ENCODE measurements at places on chromosomes 16 and 17.
A peak's percentile ranks its signal among the peaks of the same experiment; 100 is the strongest.

- no peak for DNase-seq
Observed at GRCh38 chr17:6186998-6187397, 116.8 kb downstream of the WSCD1 start.

DNA sequence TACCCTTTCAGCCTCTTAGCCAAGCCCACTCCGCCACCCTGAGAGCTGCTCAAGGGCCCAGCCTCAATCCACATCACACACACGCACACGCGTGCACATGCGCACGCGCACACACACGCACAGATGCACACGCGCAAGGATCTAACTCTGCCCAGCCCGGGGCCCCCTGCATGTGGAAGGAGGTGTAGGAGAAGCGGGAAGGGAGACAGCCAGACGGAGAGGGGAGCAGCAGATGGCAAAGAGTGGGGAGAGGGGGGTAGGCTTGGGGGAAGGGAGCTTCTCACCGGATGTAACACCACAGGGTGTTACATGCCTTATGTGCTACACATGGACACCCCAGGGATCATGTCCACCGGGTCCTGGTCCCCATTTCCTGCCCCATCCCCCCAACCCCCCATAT lies 15.3 kb downstream of the DLG4 start:
- DNase-seq = no peak

DNA sequence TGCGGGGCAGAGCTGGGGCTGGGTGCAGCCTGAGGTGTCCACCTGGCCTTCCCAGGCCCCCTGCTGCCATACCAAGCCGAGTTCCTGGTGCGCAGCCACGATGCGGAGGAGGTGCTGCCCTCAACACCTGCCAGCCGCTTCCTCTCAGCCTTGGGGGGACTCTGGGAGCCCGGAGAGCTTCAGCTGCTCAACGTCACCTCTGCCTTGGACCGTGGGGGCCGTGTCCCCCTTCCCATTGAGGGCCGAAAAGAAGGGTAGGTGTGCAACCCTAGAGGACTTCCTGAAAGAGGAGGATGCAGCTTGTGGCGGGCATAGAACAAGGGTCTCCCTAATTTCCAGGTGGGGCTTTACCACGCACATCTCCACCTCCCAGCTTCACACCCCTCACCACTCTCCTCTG lies 2.5 kb downstream of the SGCA start:
- DNase-seq = no peak

- DNase-seq = no peak
Observed at GRCh38 chr16:78072275-78072674, 27.2 kb upstream of the WWOX start.

- peak; percentile 74 for DNase-seq
Observed at GRCh38 chr17:38322156-38322779, 21.5 kb downstream of the GPR179 start.

DNA sequence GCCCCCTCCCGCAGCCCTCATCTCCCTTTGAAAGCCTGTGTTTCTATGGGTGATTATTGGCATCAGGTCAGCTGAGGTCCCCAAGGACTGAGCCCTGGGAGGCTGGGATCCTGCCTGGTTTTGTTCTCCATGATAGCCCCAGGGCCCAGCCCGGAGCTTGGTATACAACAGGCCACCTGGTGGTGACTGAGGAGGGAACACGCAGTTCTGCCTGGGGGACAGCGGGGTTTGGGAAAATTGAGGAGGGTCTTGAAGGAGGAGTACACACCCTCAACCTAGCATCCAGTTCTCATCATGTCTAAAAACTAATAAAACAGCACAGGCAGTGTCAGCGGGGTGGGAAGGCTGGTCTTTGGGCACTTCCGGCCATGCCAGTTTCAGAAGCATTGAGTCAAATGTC lies 335.1 kb downstream of the CPPED1 start:
- no peak for DNase-seq

DNA sequence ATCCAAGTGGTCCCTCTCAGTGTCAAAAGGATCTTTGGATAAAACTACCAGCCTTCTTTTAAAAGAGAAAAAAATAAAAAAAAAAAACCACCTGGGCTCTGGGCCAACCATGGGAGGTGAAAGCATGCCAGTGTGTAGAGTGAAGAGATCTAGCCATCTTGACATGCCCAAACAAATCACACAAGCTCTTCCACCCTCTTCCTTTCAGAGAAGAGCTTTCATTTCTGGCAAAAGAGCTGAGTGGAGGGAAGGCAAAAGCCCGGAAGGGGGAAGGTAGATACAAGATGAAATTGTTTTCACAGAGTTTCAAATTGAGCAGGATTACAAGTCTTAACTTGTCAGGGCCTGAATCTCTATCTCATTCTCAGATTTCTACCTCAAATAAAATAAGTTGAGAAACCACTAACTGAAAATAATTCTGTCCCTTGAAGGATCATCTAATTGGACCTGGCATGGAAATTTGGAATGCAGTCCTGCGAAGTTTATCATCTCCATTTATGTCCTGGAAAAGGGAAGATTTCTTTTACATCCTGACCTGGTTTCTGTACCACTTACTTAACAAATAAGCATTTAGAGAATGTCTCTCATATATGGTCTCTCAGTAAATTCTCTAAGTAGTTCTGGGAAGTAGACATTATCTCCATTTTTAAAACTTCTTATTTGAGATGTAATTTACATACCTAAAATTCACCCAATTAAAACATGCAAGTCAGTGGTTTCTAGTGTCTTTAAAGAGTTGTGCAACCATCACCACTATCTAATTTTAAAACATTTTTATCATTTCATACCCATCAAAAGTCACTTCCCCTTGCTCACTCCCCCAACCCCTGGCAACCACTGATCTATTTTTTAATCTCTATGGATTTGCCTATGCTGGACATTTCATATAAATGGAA lies 93.7 kb downstream of the TANGO6 start:
- DNase-seq = no peak

GRCh38 chr16:49470513-49470991 lies 96.9 kb downstream of the C16orf78 start:
- DNase-seq = no peak

DNA sequence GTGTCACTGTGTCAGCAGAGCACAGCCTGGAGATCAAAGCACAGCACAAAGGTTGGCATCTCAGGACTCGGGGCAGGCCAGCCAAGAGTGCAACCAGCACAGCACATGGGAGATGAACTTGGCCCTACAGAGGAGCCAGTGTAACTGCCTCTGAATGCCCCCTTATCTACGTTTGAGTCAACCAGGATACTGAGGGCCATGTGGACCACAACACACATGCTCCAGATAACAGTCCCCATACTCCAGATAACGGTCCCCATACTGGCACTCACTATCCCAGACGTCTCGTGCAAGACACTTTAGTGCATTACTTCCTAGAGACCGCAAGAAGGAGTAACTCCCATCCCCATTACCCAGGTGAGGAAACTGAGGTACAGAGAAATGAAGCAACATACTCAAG lies 88.2 kb downstream of the XYLT1 start:
- no peak for DNase-seq

DNA sequence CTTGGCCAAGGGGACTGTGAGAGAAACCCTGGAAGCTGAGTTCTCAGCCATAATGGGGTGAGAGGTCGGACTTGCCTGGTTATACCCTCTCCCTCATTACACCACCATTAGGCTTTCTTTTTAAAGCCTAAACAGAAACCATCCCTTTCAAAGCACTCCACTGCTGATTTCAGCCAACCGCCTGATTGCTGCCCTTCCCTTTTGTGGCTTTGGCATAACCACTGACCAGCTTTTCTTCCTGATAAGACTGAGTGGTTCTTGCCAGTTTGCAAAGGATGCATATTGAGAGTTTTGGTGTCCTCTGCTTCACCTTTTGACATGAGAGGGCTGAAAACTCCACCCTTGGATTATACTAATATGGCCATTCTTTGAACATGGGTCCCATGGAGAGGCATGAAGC lies 308.2 kb upstream of the GOT2 start:
- DNase-seq = no peak

GRCh38 chr17:41863074-41863848 lies 2.0 kb downstream of the KLHL11 start:
- peak; percentile 7 for DNase-seq

- no peak for DNase-seq
Observed at GRCh38 chr17:27968206-27968732, 74.2 kb upstream of the NLK start.

- no peak for DNase-seq
Observed at GRCh38 chr17:57580055-57580739, 164.9 kb downstream of the CCDC182 start.

DNA sequence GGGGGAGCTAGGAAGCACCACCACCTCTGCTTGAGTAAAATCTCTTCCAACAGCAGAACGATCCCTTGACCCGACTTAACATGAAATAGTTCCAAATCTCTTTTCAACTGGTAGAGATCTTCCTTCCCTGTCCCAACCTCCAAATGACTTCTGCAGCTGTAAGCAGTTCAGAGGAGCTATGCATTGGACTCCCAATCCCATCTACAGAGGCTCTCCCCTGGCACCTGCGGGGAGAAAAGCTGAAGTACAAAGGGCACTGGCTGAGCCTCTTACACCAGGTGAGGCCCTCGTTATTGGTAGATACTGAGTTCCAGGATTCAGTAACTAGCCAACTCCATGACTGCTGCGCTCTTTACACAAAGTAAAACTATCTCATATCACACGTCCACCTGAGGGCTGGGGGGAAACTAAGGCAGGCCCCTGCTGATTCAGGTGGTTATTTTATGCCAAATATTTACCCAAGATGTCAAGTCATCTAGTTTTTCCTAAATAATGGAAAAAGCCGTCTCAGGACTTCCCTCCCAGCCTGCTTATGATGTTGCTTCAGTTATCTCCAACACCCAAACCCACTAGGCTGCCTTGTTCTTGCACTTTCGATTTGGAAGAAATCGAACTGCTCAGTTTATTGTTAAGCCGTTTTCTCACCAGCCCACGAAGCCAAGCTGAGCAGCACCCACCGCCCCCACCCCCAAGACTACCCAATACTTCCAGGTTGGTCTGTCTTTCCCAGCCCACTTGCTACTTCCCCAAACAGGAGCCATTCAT lies 3.2 kb downstream of the ACTG1 start:
- DNase-seq = peak; percentile 53

GRCh38 chr16:14199199-14199598 lies 128.1 kb downstream of the MRTFB start:
- no peak for DNase-seq

DNA sequence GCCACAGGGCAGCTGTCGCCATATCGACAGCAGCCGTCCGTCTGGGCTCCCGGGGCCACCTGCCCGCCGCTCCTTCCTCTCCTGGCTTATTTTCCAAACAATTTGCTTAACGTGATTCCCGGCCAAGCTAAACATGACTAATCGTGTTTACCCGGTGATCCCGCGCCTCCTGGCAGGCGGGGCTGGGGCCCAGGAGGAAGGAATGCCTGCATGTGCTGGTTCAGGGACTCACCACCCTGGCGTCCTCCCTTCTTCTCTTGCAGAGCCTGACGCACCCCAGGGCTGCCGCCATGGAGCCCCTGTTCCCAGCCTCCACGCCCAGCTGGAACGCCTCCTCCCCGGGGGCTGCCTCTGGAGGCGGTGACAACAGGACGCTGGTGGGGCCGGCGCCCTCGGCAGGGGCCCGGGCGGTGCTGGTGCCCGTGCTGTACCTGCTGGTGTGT lies 6.1 kb downstream of the SSTR5 start:
- DNase-seq = no peak

- no peak for DNase-seq
Observed at GRCh38 chr17:42803074-42803883, 4.6 kb downstream of the CNTD1 start.

DNA sequence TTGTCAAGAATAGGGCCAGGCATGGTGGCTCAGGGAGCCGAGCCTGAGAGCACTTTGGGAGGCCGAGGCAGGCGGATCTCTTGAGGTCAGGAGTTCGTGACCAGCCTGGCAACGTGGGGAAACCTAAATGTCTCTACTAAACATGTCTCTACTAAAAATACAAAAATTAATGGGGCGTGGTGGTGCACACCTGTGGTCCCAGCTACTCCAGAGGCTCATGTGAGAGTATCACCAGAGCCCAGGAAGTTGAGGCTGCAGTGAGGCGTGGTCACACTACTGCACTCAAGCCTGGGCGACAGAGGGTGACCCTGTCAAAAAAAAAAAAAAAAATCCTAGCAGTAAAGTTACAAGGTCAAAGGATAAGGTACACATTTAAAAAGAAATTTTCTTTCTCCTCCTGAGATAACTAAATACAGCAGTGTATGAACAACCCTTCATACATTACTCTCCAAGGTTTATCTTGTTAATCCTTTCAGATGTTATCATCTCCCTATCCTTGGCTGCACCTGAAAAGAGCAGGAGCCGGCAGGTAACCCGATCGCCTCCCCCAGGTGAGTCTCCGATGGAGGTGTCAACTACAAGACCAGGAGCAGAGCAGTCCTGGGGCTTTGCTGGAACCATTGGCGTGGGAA lies 122.3 kb downstream of the GOSR1 start:
- no peak for DNase-seq

GRCh38 chr17:66373944-66374817 lies 71.8 kb downstream of the PRKCA start:
- peak; percentile 23 for DNase-seq

DNA sequence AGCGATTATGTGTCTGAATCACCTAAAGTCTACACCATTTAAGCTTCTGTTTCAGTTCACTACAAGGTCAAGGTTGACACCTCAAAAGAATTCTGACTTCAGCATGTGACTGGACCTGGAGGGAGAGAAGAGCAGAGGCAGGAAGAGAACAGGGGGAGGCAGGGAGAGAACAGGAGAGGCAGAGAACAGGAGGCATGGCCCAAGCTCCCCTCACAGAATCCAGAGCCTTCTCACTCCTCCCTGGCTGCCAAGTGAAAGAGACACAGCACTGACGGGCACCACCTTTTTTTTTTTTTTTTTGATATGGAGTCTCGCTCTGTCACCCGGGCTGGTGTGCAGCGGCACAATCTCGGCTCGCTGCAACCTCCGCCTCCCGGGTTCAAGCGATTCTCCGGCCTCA lies 11.4 kb downstream of the GGA2 start:
- DNase-seq = no peak

DNA sequence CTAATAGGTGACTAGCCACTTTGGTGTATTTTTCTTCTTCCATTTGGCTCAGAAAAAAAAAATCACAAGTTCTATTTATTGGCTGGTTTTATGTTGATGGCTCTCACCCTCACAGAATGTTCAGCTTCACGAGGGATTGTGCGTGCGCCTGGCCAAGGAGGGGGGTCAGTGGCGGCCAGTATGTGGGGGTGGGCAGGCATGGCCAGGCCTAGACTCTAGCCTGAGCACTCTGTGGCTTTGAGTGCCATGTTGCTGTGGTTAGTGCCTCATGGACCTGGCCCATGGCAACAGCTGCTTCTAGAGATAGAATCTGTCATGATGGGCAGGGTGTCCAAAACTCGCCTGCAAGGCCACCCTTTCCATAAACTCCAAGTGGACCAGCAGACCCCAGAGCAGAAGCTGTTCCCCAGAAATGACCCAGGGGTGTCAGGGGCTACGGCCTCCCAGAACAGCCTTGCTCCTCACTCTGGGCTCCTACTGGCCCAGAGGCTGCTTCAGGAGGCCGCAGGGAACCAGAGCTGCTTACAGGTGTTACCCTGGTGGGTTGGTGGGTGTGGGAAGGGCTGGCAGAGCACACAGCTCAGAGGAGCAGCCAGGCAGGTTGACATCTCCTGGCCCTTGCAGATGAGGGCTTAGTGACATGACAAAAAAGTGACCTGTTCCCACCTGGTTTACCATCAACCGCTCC lies 124.9 kb downstream of the SOCS1 start:
- DNase-seq = no peak
